Activated CD4-positive, alpha-beta T cell treated with anti-CD3 and anti-CD28 coated beads, Interleukin-2, amount 50 U/mL, for 48 hours (primary cell): ENCODE measurements at places on chromosomes 1 and 21.

- no peak for DNase-seq
These were observed 307.1 kb downstream of the PAPPA2 start for GRCh38 chr1:176770066-176770465.

GRCh38 chr1:151718011-151718431 lies 1.4 kb upstream of the CELF3 start:
- no peak for DNase-seq

GRCh38 chr21:40685141-40685540 lies 161.8 kb downstream of the DSCAM start:
- no peak for DNase-seq

DNA sequence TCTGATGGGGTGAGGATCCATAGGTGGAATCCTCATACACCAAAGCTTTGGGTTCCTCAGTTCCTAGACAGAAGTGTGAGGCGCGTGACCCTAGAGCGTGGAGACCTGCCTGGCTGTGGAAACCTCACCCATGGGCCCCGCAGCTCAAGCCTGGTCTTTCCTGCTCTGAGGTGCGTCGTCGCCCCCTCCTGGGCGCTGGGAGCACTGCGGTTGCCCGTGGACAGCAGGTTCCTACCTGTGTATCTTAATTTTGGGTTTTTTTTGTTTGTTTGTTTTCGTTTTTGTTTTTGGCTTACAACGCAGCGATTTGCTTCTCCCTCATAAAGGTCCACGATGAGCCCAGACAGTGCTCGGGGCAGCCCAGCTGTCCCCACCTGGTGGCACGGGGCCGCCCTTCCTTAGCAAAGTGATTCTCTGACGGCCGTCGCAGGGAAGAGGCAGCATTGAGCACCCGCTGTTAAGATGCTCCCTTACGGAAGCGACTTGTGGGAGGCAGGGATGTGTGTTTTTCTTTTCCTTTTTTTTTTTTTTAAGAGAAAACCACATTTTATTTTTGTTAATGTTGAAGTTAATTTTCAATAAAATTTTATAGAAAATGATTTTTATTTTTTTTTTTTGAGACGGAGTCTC lies 36.5 kb upstream of the TRAPPC10 start:
- peak; percentile 86 for DNase-seq

DNA sequence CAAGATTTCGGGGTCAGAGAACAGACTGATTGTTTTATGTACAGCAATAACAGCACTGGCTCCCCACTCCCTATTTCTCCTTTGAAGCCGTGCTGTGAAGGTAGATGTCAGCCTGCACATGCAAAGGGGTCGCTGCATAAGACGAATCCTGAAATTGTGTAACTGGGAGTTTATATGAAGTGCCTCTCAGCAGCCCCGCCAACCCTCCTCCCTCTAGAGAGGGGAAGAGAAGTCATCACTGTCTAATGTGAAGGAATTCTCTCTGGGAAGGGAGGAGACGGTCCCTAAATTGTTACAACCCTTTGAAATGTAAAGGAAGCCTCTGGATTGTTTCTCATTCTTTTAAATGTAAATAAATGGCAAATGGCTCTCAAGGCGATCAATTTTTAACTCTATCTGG lies 545.3 kb downstream of the PLA2G4A start:
- DNase-seq: no peak

DNA sequence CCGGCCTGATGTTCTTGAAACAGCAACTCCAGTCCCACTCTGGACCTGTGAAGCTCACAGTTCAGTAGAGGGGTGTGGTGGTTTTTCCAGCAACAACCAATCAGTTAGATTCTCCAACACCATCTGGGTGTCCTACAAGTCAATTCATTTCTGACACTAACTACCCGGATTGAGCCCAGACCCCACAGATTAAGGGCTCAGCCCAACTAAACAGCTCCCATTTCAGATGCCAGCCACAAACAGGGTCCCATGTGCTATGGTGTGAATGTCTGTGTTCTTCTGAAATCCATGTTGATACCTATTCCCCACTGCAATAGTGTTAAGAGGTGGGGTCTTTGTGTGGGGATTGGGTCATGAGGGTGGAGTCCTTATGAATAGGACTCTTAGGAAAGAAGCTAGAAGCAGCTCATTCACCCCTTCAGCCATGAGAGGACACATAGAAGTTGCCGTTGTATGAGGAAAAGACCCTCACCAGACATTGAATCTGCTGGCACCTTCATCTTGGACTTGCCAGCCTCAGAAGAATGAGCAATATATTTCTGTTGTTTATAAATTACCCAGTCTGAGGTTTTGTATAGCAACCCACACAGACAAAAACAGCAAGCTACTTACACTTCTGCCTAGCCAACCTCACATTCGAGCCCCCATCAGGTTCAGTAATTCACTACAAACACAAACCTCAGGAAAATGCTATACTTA lies 53.6 kb downstream of the IRF2BP2 start:
- DNase-seq: no peak

DNA sequence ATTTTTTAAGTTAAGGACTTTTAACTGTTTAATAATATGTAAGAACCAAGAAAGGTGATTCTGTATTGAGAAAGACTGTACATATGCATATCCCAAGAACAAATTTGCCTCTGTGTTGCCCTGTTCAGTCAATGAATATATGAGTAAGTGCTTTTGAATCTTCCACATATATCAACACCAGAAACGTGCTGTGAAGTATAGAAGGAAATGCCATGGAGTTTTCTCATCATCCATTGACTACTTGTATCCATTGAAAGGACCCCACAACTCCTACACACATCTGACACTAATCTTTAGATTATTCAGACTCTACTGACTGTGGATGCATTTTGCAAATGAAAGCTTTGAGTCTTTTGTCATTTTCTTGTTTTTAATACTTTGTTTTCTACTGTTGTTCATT lies 366.9 kb downstream of the S1PR1 start:
- DNase-seq: no peak

DNA sequence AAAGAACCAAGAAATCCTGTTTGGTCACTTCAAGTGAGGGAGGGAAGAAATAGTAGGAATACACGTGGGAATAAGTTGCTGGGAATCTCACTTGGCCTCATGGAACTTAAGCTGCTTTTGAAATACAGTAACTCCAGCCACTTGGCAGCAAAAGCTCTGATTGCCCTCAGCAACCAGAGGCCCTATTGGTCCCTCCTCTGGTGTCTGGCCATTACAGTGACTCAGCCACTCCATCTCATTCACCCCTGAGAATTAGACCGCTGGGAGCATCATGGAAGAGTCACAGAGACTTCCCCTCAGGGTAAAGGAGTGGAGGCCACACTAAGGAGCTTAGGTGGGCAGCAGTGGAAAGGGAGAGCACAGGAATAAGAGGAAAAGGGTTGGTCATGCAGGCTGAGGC lies 99.6 kb downstream of the ELAVL4 start:
- no peak for DNase-seq

GRCh38 chr21:15644489-15644888 lies 85.3 kb upstream of the USP25 start:
- DNase-seq: no peak

GRCh38 chr21:36260802-36261201 lies 59.2 kb upstream of the MORC3 start:
- DNase-seq: no peak

- DNase-seq: no peak
These were observed 831.1 kb upstream of the PRMT6 start for GRCh38 chr1:106225403-106225802.

DNA sequence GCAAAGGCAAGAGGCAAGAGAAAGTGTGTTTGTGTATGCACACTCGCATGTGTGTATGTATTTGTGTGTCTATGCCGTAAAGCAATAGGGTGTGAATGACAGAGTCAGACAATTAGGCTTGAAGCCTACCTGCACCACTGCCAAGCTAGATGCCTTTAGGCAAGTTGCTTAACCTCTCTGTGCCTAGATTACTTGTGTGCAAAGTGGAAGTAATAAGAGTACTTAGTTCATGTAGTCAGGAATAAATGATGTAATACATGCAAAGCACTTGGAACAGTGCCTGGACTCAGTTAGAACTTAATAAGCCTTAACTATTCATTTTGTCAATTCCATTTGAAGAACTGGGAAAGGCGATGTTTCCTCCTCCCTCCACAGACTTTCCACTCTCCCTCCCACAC lies 31.7 kb downstream of the LAMB3 start:
- DNase-seq: no peak

- peak; percentile 26 for DNase-seq
These were observed 243.2 kb upstream of the RAB4A start for GRCh38 chr1:229027622-229028182.

DNA sequence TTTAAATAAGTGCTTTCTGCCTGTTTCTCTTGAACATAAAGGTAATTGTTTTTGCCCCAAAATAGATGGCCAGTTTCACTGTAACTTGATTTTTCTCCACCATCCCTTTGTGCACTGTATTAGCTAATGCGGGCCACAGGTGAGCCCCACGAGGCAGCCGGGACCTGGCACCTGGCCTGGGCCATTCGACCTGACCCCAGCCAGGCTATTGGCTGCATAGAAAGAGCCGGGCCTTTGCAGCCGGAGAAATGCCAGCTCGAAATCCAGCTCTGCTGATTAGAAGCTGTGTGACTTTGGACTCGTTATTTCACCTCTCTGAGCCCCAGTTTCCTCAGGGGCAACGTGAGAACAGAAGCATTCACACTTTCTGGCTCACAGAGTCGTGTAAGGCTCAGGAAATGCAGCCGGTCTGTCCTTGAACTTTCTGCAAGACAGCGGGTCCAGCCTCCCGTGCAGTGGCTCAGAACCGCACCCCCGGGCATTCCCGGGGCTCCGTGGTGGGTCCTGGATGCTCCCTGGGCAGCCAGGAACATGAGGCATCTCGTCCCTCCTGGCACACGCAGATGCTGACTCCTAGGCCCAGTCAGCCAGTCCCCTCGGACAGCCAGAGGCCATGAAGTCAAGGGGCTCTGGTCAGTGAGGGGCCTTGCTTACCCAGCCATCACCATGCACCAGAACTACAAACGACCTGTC lies 37.4 kb upstream of the ACTRT2 start:
- no peak for DNase-seq

DNA sequence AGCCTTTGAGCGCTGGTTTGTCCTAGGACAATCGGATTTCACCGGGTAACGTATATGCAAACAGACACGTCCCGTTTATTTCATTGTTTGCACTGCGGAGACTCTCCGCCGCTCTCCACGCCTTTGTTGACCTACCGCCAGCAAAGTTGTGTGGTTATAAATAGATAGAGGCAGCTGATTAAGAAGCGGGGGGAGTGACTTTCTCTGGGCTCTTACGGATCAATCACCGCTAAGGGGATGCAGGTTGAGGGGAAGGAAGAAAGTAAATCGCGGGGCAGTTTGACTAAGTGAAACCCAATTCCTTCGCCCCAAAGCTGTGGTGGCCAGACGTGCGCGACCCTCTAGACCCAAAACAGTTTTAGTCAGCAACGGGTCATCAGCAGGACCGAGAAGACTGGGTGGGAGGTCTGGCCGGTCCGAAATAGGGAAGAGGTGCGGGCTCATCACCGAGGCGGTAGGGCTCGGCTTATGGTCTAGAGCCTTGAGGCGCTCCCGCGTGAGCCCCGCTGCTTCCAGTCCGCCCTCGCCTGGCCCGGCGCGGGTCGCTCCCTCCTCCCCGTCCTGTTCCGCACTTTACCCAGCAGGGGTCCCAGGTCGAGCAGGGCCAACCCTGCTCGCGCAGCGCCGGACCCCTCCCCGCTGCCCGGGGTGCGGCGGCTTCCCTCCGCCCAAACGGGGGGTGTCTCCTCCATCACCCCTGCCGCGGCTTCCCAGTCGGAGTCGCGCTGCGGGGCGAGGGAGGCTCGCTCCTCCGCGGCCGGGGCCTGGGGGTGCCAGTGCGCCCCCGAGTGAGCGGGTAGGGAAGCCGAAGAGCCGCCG lies 120.8 kb upstream of the RRP15 start:
- no peak for DNase-seq

- DNase-seq: no peak
These were observed 284.6 kb downstream of the DNM3 start for GRCh38 chr1:172125812-172126430.

- no peak for DNase-seq
These were observed 44.2 kb upstream of the MAB21L3 start for GRCh38 chr1:116066868-116067565.

DNA sequence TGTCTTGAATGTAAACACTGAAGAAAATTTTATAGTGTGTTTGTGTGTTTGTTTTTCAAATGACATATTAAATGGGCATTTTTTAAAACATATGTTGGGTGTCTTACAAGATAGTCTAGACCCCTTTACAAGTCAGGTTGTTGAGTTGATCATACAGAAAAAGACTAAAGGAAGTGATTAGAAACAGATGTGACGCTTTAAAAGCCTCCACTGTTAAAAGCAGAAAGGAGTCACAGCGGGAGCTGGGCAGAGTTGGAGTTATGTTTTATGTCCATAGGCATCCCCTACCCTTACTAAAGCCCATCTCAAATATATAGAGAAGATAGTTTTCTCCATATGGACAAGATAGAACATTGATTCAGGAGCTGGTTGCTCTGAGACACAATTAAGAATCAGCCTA lies 393.9 kb downstream of the PLPP3 start:
- DNase-seq: no peak

DNA sequence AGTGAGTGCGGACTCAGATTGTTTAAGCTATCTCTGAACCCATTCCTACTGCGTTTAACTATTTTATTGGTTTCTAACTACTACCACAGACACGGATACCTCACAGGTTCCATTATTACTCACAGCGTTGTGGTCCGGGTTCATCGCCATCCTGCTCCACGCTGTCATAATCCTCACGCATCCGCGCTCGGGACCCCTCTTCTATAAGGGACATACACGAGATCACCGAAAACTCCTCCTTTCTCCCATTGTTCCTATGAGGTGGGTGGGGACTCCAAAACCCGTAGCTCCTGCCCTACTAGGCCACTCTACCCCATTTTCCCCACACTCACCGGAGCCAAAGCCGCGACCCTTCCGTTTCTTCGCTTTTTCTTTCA lies 610 bp downstream of the RBM8A start:
- peak; percentile 65 for DNase-seq

DNA sequence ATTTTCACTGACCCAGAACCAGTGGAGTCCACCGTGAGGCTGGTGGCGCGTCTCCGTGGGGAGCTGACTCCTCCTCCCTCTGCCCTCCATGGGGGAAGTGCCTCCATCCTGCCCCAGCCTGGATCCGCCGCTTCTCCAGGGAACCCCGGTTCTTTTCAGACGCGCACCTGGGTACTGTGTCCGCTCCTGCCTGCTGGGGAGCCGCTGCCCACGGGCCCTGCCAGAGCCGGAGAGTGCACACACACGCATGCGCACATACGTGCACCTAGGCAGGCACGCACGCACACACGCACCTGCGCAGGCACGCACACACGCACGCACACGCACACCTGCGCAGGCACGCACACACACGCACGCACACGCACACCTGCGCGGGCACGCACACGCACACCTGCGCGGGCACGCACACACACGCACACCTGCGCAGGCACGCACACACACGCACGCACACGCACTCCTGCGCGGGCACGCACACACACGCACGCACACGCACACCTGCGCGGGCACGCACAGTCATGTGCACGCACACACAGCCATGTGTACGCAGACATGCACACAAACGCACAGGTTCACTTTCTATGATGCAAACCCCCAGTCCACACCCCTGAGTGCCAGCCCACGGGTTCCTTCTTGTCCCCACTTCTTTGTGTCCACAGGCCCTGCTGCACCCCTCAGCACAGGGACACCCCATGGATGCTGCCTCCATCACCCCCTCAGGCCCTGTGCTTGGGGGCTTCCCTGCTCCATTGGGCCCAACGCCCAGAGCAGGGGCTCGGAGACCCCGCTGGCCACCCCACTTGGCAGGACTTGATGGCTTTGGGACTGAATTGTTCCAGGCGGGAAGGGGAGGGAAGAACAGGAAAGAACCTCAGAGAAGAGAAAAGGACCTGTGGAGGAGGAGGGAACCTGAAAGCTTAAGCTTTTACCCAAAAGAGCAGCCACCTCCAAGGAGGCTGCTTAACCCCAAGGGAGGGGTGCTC lies 42.7 kb downstream of the MORN1 start:
- no peak for DNase-seq

- no peak for DNase-seq
These were observed 32.2 kb upstream of the IFNAR2 start for GRCh38 chr21:33197496-33197895.

GRCh38 chr1:64231153-64231552 lies 27.7 kb downstream of the UBE2U start:
- DNase-seq: no peak
